Lung (tissue), 17 donors: ENCODE measurements at places on chromosomes 7 and 10. TPM values are rescaled to one million over a fixed set of nuclear protein-coding genes. Genes with fewer than 3 reads are reported as not detected.

GRCh38 chr10:15353471-15354017 lies 17.5 kb downstream of the FAM171A1 start:
- DNase-seq = no peak

DNA sequence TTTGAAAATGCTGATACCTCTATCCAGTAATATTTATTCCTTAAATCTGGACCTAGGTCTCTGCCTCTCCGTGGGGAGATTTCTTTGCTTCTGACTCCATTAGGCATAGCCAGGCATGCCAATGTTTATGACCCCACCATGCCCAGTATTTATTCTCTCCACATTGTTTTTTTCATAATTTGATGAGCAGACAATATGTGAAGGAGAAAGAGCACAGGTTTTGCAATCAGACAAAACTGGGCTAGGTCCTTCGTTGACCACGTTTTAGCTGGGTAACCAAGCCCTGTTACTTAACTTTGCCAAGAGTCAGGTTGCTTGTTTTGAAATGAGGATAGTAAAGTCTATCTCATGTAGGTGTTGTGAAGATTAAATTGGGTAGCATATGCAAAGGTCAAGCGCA lies 21.6 kb upstream of the PRPS1L1 start:
- no peak for DNase-seq

- DNase-seq = no peak
Measured at GRCh38 chr7:151007469-151007898, 16.7 kb downstream of the NOS3 start.

Gene BAIAP2L1
- total RNA-seq = 29.2 TPM
